ENCODE measurements at places on chromosomes 2 and 18.

DNA sequence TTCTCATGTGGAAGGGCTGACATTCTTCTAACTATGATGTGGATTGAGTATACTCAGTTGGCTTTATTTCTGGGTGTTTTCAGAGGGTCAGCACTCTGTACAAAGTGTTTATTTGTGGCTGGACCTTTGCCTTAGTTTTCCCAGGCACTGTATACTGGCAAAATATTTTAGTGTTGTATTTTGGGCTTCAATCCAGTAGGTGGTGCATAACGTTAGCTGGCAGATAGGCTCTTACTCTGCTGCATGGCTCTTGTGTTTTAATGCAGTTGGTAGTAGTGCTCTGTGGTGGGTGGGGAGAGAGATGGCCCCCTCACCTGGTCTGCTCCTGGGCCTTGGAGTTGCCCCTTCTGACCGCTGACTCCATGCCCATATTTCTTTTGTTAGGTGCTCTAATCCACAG is 75.6 kb upstream of the REG3A start:
- DNase-seq = no peak

- DNase-seq = no peak
These were observed 157.0 kb downstream of the LDLRAD4 start for GRCh38 chr18:13375302-13376255.

DNA sequence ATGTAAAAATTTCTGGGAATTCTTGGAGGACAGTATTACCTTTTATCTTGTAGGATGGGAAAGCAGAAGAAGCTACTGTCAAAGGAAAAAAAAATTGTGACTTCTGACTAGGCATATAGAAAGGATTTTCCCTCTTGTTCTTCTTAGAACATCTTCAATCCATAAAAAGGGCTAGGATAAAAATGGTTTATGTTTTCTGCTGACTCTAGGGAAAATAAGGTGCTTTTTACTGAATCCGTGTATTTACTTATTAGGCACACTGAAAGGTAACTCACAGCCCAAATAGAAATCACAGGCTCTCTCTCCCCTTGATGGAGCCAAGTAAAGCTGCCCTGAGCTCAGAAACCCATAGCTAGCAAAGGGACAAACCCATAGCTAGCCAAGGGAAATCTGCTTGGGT is 74.6 kb downstream of the EPAS1 start:
- no peak for DNase-seq

- DNase-seq = no peak
These were observed 177.5 kb downstream of the CD8B2 start for GRCh38 chr2:106664669-106665068.

GRCh38 chr2:74019516-74019915 is 34.8 kb downstream of the TET3 start:
- DNase-seq = no peak

DNA sequence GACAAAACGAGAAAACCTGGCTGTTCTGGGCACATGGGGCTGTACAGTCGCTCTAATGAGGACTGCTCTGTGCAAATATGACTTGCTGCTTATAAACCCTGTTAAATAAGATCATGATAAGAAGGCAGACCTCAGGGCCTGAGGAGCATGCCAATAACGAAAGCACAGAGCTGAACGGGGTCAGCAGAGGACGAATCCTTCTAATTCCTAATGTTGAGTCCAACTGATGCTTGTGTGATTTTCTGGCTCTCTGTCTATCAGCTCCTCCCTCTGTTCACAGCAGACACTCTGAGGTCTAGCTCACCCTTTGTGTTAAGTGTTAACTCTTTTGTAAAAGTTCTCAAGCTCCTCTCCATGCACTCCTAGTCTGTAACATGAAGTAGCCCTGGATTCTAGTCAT is 167.2 kb upstream of the REV1 start:
- DNase-seq = no peak

DNA sequence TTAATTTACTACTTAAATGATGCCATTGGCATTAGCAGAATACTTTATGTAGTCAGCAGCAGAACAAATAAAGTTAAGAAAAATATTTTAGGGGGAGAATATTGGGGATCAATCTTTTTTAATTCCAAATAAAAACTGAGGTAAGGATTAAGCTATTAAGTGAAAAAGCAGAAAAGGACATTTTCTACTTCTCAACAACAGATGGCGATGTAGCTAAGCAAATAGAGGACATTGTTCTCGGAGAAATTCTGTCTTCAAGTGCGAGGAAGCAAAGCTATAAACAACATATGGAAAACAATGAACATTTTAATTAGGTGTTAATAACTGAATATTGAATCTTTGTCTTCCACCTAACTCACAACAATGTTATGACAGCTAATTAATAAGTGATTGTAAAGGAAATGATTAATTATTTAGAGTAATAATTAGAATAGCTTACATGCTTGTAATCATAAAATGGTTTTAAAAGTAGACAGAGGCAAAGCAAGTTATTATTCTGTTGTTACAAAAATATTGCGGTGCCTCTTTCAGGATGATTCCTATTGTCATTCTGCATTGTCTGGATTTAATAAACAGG is 32.9 kb upstream of the CCDC93 start:
- no peak for DNase-seq

DNA sequence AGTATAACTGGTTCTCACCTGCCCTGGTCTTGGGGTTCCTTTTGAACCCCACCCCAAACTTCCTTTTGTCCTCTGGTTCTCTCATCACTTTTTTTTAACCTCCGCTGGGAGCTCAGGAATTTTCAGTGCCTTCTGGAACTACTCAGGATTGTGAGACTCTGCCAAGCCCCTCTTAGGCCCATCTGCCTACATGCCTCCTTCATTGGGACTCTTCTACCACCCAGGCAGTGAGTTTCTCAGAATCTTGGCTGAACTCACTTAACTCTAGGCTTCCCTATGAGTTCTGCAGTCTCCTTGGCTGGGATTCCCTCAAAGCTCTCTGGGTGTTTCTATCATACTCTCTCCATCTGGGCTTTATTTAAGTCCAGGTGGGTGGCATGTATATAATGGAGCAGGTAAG is 86.3 kb downstream of the MDH1 start:
- no peak for DNase-seq

- DNase-seq = no peak
These were observed 159.9 kb downstream of the ZNF521 start for GRCh38 chr18:25192065-25192464.

- no peak for DNase-seq
These were observed 1.9 kb downstream of the CABLES1 start for GRCh38 chr18:23137097-23137635.

- DNase-seq = no peak
These were observed 508.7 kb downstream of the LRRTM4 start for GRCh38 chr2:77013457-77013856.

GRCh38 chr2:240343548-240343947 is 91.9 kb upstream of the GPC1 start:
- no peak for DNase-seq

DNA sequence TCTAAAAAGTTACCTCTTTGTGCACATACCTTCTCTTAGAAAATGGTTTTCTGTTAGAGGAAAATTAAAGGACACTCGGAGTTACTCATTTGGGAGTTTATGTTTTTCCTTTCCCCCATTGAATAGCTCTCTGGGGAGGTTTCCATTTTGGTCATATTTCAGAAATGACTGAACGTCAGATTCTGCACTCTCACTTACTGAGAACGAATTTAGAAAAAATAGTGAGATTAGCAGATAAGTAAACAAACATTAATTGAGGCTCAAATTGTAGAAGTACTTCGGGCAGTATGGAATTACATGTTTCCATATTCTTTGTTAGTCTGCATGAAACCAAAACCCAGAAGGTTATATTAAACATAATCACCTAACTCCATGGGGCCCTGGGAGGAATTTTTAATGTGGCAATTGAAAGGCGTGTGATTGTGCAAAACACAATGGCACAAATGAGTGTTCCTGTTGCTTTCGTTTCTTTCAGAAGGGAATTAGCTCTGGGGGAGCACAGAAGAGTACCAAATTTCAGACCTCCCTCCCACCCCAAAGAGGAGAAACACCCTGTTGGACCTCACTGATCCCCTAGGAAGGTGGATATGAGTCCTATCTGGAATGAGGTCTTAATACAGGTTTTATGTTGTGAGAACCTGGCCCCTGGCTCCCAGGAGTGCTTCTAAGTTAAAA is 212.3 kb downstream of the BCL2 start:
- no peak for DNase-seq

GRCh38 chr2:174901075-174901474 is 104.1 kb downstream of the CHN1 start:
- peak; percentile 14 for DNase-seq

DNA sequence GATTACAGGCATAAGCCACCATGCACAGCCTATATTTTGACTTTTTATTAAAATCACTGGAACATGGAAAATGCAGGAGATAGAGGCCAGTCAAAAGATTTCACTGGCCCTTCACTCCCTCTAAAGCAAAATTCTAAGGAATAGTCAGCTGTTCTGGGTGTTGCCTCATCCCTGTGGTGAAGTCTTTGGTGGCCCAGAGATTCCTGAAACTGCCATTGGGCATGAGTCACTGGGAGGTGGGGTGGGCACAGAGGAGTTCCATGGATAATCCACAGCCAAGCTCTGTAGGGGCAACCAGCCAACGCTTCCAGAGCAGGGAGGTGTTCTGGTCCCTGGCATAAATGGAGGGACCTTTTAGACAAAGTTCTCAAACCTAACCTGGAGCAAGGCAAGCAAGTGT is 89.7 kb upstream of the TTC39C start:
- DNase-seq = no peak

DNA sequence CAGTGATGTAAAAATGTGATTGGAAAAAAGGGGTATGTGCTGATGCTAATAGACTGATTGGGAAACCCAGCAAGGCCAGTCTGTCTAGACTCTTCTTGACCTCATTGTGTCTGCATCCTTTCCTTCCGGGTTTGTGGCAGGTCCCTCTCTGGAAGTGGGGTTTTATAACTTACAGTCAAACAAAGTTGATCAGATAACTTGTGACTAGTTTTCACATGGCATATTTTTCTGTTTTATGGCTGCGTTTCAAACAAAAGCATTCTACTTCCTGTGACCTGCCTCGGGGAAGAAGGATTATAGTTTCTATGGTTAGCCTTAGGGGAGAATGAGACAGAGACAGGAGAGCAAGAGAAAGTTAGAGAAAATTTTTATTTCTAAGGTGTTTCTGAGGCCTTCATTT is 188.7 kb upstream of the HNMT start:
- DNase-seq = no peak

- DNase-seq = no peak
These were observed 338.0 kb downstream of the NYAP2 start for GRCh38 chr2:225737556-225737955.

GRCh38 chr2:195531754-195532153 is 125.3 kb upstream of the SLC39A10 start:
- no peak for DNase-seq

- DNase-seq = no peak
These were observed 19.9 kb downstream of the ABCG5 start for GRCh38 chr2:43818761-43819160.

GRCh38 chr2:151904807-151905206 is 76.6 kb upstream of the ARL5A start:
- DNase-seq = no peak

GRCh38 chr2:60127191-60127590 is 426.3 kb downstream of the BCL11A start:
- DNase-seq = no peak

- no peak for DNase-seq
These were observed 13.7 kb upstream of the DAPL1 start for GRCh38 chr2:158781353-158781961.

- DNase-seq = no peak
These were observed 501.9 kb upstream of the CHAC2 start for GRCh38 chr2:53265544-53266299.

GRCh38 chr2:24852431-24853020 is 59.3 kb downstream of the CENPO start:
- no peak for DNase-seq

- DNase-seq = no peak
These were observed 25.5 kb upstream of the STAT4 start for GRCh38 chr2:191176305-191176704.

DNA sequence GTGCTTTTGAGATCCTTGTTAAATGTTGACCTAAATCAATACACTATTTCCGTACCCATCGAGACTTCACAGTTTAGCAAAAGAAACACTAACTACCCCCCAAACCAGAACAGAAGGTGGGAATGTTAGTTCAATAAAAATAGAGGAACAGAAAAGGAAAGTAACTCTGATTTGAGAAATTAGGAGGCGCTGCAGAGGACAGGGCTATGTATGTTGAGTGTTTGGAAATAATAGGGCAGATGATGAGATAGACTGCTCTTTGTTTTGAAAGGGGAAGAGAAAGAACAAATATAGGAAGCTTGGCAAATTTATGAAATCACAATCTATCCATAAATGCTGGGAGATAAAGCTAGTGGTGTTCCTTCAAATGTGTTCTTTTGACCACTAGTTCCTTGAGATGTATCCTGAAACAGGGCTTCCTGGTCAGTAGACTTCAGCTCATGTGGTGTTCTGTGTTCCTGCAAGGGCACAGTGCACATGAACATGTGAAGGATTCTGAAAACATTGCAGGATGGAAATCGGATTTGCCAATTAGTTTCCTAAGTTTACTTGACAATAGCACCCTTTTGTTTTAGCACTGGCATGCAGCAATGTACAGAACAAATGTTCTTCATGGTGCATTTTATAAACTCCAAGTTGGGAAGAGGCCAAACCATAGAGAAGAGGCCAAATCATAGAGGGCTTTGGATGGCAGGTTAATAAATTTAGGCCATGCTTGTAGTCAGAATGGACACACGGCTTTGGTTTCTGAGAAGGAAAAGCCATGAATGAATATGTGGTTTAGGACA is 39.8 kb downstream of the RHBDD1 start:
- DNase-seq = no peak

GRCh38 chr18:3595369-3596273 is 145.6 kb downstream of the TGIF1 start:
- DNase-seq = no peak

Measured in naive thymus-derived CD8-positive, alpha-beta T cell (primary cell).